ENCODE measurements at places on chromosomes 1 and 21. TPM values are rescaled to one million over a fixed set of nuclear protein-coding genes. Genes with fewer than 3 reads are reported as not detected.

Gene ZNF593OS
- not detected for total RNA-seq

Gene LRRC41
- total RNA-seq = 47.7 TPM

Gene SEC16B
- total RNA-seq = not detected

Gene KCNJ9
- total RNA-seq = not detected

Gene WLS
- total RNA-seq = 0.33 TPM

Gene ESRRG
- total RNA-seq = not detected

Gene LEMD1
- total RNA-seq = not detected

Gene CD247
- total RNA-seq = 93.5 TPM

Gene LMX1A
- not detected for total RNA-seq

Gene RBP7
- not detected for total RNA-seq

Gene P3R3URF
- total RNA-seq = not detected

Gene ENAH
- 1.3 TPM for total RNA-seq

Gene FCRL1
- total RNA-seq = 0.11 TPM

- DNase-seq = no peak
Observed at GRCh38 chr1:225354906-225355305, 72.9 kb downstream of the LBR start.

GRCh38 chr1:244199902-244200301 lies 148.8 kb downstream of the ZBTB18 start:
- no peak for DNase-seq

DNA sequence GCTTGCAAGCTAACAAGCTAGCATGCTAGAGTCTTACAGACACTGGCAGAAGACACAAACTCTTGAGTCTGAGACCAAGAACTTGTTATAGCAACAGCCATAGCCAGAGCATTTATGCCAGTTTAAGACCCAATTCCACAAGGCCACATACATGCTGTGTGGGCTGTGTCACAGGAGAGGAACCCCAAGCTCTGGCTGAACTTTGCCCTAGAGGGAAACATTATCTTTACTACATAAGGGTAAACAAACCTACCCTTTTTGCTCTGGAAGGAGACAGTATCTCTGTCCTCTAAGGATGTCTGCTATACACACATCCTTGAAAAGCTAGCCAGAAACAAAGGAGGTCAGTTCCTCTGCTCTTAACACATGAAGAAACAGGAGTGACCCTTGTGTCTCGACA lies 70.3 kb downstream of the HSF2BP start:
- no peak for DNase-seq

DNA sequence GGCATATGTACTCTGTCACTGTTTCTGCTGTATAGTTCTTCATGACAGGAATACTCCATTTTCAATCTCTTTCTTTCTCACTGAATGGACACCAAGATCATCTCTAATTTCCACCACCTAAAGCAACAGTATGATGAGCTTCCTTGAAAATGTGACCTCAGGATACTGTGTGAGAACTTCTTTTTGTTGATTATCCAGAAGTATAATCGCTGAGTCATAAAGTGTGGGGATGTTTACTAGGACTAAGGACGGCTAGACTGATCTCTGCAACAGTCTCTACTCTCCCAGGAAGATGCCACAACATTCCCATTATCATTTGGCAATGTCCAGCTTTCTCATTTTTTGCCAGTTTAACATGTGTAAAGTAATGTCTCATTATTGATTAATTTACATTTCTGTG lies 70.3 kb downstream of the TNFSF18 start:
- no peak for DNase-seq

DNA sequence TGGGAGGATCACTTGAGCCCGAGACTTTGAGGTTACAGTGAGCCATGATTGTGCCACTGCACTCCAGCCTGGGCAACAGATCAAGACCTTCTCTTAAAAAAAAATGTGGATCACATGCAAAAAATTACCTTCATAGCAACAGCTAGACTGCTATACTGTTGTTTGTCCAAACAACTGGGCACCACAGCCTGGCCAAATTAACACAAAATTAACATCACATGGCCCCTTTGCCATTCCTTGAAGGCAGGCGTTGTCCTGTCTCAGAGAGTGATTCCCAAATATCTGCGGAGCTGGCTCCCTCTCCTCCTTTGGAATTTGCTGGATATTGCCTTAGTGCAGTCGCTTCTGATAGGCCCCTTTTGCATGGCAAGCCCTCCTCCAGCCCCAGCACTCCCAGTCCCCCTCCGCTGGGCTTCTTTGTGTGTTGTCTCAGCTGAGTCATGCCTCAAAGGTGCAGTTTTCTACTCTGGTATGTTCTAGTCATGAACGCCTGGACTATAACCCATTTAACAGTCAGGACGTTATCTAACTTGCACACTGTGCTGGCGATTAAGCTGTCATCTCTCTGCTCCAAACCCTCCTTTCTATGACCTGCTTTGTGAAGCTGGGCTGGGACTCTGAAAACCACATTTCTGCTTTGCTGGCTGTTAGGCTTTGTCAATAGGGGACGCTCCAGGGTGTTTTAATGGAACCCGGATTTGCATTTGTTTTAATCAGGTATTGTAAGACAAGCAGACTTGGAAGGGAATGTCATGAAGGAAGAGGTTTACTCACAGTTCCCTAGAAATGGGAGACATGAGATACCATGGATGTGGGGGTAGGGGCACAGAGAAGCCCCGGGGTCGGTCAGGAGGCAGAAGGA lies 20.1 kb upstream of the HPCAL4 start:
- DNase-seq = no peak

DNA sequence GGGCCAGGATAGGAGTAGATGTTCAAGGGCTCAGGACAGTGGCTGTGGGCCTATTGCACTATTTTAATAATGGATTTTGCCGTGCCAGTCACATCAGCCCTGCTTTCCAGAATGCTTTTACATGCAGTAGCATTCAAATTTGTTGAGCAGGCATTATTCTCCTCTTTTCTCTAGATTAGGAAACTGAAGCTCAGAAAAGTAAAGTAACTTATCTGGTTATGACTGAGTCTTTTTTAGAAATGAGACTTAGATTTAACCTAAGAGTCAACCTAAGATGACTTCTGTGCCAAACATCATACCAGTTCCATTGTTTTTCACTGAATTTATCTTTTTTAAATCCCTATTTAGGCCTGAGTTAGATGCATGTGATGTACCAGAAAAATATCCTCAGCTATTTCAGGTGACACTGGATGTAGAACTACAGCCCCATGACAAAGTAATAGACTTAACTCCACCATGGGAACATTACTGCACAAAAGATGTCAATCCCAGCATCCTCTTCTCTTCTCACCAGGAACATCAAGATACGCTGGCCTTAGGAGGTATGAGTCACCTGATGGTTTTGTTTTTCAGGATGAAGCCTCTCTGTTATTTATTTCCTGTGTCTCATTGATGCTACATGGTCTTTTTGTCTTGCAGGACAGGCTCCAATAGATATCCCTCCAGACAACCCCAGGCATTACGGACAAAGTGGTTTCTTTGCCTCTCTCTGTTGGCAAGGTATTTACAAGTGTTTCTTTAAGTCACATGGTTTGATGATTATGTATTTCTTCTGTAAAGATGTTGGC lies 31.4 kb upstream of the LEPR start:
- DNase-seq = no peak

DNA sequence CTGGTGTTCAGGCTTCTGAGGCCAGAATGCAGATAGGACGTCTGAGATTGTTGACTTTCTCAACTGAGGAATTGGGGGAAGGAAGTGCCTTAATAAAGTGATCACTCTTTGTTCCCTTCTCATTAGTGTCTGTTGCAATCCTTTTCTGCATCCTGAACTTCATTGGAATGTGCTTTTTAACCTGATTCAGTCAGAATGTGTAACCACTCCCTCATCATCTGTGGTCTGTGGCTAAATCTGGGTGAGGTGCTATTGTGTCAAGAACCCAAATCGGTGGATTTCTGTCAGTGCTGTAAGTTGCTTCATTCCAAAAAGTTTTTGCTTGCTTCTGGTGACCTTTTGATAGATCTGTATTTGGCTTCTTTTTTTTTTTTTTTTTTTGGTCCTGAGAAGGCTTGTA lies 38.2 kb downstream of the ARID1A start:
- DNase-seq = no peak

DNA sequence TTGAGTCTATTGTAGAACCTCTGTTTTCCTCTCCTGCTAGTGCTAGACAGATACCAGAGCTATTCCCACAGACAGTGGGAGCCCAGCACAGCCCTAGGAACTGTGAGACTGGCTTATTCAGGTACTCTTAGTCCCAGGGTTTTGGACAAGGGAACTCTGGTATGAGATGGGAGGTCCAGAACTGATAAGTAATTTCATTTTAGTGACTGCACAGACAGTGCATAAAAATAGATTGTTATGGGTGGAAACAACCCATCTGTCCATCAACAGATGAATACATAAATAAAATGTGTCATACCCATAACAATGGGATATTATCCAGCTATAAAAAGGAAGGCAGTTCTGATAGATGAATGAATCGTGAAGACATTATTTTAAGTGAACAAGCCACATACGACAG lies 9.0 kb downstream of the EPS8L3 start:
- no peak for DNase-seq

DNA sequence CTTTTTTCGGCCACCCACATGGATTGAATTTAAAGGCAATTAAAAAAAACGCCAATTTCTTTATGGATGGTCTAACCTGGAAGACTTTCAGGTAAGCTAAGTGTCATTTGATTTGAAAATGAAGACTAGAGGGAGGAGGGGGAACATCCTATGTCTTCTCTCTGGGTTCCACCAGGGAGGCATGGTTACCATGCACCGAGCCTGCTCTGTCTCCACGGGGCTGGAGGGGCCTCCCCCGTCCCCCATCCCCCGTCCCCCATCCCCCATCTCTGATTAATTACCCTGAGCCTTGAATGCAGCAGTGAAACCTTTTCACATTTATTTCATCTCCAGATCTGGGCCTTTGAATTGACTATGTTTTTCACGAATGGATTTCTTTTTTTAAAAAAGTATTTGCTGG lies 135.1 kb downstream of the TLR5 start:
- DNase-seq = no peak

- DNase-seq = no peak
Observed at GRCh38 chr1:149906570-149907075, 7.3 kb downstream of the BOLA1 start.

- DNase-seq = no peak
Observed at GRCh38 chr1:147895123-147895522, 7.5 kb upstream of the GJA8 start.

DNA sequence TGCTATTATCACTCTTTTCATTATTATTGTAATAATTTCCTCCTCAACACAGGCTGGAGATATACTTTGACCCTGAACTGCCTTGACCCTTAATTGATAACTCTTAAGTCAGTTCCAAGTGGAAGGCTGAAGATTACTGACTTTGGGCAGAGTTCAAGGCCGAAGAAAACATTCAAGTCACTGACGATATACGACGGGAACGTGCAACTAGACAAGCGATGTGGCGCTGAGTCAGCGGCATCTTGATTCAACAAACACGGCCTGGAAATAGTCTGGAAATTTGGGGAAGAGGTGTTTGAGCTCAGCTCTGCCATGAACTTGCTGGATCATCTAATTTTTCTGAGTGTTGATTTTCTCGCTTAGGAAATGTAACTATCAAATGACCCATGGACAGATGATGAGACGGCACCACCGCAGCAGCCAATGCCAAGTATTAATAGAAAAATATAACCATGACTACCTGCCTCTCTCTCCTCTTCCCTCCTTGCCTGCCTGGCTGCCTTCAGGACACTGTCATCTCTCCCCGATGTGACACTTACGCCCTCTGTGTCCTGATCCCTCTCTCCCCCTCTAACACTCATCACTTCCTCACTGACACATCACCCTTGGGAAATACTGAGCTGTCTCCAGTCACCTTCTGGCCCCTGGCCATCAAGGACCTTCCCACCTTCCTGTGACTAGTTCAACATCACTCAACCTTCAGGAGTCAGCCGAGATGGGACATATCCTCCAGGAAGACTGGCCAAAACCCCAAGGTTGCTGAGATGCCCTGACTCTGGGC lies 49.4 kb downstream of the TMCO4 start:
- no peak for DNase-seq

- DNase-seq = no peak
Observed at GRCh38 chr1:37914719-37915475, 32.0 kb downstream of the INPP5B start.

GRCh38 chr1:209815931-209816341 lies 10.0 kb upstream of the IRF6 start:
- DNase-seq = no peak
